ENCODE measurements at places on chromosomes 6 and 20.

- no peak for DNase-seq
Observed at GRCh38 chr6:119482850-119483285, 133.3 kb upstream of the MAN1A1 start.

DNA sequence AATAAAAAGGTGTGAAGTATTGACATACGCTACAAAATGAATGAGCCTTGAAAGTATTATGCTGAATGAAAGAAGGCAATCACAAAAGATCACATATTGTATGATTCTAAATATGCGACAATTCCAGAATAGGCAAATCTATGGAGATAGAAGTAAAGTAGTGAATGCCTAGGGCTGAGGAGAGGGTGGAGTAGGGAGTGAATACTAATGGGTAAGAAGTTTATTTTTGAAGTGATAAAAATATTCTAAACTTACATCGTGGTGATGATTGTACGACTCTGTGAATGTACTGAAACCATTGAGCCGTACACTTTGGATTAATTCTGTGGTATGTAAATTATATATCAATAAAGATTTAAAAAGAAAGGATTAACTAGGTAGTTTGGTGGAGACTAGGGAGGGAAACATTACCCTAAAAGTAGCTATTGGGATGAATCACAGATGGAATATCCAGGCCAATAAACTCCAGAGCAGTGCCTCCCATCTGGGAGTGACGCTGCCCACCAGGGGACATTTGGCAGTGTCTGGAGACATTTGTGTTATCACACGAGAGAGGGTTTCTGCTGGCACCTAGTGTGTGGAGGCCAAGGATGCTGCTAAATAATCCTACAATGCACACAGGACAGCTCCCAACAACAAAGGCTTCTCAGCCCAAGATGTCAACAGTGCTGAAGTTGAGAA lies 214.2 kb upstream of the PCSK2 start:
- DNase-seq, result no peak

- no peak for DNase-seq
Observed at GRCh38 chr20:24610341-24611115, 141.1 kb downstream of the SYNDIG1 start.

GRCh38 chr20:63509088-63509564 lies 10.2 kb upstream of the EEF1A2 start:
- no peak for DNase-seq

DNA sequence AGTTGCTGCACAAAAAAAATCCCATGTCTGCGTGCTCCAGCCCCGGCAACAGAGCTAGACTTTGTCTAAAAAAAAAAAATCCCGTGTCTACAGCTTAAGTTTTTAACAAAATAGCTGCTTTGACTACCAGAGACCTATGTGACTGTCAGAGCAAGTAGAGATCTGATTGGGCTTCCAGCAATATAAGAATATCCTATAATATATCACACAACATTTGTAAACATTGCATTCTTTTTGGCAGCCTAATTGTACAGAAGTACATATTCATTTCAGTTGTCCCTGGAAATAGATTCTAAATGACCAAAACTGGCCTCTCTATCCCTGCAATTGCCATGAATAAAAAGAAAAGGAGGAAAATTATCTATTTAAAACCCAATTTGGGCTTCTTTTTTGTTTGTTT lies 139.5 kb upstream of the RNF217 start:
- DNase-seq, result no peak

DNA sequence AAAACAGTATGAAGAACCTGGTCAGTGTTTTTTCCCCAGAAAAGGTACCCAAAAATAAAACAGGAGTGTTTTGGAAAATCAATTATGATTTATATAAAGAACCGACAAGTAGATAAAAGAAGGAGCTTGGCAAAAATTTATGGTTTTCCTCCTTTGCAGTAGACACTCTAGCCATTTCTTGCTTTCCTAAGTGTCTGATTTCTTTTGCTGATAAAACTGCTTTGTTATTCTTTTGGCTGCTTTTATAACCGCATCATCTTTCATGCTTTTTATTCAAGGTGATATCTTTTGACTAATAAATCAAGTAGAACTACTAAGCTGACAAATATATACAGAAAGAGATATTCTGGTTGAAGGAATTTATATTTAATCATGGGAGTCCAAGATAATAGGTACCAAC lies 16.6 kb downstream of the ATG5 start:
- DNase-seq, result no peak

- DNase-seq, result no peak
Observed at GRCh38 chr6:46138281-46138680, 8.5 kb downstream of the ENPP4 start.

DNA sequence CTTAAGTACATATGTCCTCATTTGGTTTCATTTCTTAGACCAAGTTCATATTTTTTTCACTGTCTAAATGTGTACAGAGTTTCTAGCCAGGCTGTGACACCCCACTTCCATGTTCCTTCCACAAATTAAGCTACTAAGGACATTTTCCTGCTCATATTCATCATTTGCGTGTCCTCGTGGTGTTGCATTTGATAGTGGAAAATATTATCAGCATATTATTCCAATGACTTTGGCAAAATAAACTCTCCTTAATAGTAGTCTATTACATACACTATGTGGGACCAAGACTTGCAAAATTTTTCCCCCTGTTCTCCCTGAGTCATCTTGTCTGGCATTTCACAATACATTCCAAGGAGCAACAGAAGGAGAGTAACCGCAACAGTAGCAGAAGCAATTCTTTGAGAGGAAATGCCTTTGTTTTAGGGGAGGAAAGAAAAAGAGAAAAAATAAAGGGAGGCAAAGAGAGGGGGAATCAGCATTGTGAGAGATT lies 599.2 kb downstream of the COL12A1 start:
- no peak for DNase-seq

GRCh38 chr20:53175135-53175780 lies 203.1 kb downstream of the TSHZ2 start:
- no peak for DNase-seq

DNA sequence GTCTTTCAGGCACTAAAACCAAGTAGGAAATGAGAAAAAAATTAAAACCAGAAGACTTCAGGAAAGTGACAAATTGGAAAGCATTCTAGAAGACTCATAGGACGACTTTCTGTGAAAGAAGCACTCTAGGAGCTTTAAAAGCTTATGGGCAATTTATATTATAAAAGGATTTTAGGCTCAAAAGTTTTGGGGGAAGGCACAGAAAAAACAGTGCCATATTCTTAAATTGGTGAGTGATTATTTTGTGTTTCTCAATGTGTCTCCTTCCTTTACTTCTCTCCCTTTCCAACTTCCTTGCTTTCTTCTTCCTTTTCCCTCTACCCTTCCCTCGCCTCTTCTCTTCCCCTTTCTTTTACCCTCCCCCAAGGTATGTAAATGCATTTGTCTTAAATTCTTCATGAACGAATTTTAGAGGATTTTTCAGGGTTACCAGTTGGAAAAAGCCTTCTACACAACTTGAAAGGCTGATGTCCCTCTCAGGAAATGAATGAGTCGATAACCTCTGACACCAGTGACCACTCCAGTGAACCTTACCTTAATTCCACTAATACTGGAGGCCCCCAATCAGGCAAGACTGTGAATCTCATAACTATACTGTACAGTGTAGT lies 2.6 kb upstream of the LIN28B start:
- no peak for DNase-seq

DNA sequence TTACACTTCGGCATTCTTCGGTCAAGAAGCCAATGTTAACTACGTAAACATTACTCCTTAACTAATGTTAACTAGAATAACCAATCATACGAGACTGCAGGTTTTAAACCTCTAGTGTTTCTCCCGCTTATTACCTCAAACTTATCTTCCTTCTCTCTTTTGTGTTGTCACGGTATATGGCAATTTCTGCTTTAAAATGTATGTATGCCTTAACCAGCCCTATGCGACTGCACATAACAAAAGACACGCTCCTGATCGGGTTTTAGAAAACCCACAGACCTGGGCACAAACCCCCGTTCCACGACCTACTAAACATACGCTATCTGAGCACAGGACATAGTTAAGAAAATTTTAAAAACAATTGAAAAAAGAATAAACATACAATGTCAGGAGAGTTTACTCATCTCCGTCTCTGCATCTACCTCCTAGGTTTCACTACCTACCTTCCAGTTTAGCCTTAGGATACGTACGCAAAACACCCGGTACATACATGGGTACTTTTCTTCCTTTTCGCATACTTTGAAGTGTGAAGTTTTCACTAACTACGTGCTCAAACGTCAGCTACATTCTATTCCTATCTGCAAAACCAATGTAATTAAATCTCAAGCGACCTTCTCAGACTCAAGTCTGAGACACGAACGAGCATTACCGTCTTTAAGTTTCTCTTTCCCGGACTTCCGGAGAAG lies 1.1 kb downstream of the CD164 start:
- no peak for DNase-seq

GRCh38 chr6:22906091-22906549 lies 336.8 kb downstream of the HDGFL1 start:
- DNase-seq, result no peak

- no peak for DNase-seq
Observed at GRCh38 chr6:168711049-168711640, 270.2 kb downstream of the SMOC2 start.

- DNase-seq, result no peak
Observed at GRCh38 chr6:101907356-101908217, 514.1 kb downstream of the GRIK2 start.

- no peak for DNase-seq
Observed at GRCh38 chr20:55667955-55668354, 337.4 kb downstream of the CBLN4 start.

DNA sequence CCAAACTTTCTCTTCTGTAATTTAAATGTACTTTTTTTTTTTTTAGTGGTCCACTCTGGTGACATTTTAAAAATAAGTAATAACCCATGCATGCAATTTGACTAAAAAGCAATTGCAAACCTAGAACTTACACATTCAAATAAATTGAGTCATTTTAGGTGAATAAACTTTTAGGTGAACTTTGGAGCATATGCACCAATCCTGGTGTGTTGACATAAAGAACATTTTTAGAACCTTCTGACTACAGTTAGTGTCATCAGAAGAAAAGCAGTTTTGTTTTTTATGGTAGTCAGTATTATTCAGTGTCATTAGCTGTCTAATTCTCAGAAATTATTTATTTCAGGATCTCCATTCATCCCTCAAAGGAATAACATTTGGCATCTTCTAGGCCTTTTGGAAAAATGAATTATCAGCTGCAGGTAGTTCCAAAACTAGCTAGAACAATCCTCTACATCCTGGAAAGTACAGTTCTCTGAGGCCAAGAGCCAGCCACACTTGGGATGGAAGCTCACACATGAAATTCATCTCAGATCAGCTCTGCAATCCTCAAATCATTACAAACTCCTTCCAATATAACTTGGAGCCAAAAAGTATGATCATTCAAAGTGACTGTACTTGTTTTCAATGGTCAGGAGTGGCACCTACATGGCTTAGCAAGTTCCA lies 38.5 kb upstream of the SIM1 start:
- DNase-seq, result no peak

DNA sequence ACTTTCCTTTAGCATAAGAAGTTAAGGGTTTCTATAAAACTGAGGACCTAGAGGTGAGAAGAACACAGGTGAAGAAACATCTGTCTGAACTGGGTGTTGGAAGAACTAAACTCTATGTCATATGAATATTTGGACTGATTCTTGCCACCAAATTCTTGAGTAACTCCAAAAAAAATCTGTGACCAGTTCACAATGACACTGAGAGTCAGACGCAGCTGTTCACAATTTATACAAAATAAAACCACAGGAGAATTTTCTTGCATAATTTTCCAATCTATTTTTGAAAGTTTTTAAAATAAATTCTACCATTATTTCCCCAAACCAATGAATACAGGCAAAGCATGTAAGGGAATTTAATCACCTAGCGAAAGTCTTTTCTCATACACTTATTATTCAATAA lies 148.1 kb upstream of the TCF21 start:
- DNase-seq, result no peak

- no peak for DNase-seq
Observed at GRCh38 chr20:2874456-2874855, 1.2 kb downstream of the PTPRA start.

GRCh38 chr6:143515061-143515760 lies 3.7 kb upstream of the FUCA2 start:
- no peak for DNase-seq

- DNase-seq, result no peak
Observed at GRCh38 chr6:3882866-3883265, 33.7 kb downstream of the FAM50B start.

DNA sequence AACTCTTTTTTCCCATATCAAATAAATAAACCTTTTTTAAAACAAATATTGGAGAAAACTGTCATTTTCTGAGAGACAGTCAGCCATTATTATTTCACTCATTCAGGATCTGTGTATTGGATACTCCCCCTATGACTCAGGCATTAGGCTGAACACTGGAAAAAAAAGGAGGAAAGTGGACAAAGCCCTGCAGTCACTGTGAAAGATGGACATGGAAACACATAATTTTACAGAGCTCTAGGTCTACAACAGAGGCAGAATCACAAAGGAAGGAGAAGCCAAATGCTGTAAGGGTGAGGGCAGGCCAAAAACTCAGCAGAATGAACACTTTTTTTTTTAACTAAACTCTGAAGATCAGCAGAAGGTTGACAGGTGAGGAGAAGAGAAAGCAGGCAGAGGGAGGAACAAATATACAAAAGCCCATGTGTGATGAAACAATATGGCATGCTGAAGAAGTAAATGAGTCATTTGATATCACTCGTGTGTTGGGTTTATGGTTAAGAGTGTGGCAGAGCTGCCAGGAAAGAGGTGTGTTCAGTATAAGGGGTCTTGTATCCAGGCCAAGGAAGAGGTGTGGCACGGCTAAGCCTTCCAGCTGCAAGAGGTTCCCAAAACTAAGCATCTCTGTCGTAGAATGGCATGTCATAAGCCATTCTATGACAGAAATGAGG lies 39.1 kb downstream of the EPB41L2 start:
- DNase-seq, result no peak

- DNase-seq, result no peak
Observed at GRCh38 chr6:4561773-4562400, 214.3 kb upstream of the CDYL start.

DNA sequence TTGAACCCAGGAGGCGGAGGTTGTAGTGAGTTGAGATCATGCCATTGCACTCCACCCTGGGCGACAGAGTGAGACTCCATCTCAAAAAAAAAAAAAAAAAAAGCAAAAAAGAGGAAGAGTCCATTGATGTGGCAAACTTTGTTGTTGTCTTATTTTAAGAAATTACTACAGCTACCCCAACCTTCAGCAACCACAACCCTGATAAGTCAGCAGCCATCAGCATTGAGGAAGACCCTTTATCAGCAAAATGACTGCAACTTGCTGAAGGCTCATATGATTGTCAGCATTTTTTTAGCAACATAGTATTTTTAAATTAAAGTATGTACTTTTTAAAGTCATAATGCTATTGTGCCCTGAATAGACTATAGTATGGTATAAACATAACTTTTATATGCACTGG lies 48.8 kb downstream of the ZFP64 start:
- DNase-seq, result no peak

DNA sequence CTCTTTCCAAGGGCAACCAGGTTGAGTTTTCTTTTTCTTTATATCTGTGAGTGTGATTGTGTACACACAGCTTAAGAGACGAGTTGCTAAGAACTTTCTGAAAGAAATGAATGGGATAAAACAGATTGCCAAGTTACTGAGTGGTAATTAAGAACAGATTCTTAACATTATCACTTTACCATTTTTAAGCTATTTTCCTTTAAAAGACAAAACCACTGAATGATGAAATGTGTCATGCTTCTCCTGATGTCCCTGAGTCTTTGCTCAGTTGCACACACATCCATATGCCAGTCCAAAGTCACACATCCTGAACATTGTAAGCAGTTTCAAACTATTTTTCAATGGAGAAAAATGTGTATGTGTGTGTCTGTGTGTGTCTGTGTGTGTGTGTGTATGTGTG lies 5.5 kb upstream of the DAAM2 start:
- DNase-seq, result no peak

- no peak for DNase-seq
Observed at GRCh38 chr6:138372711-138373463, 4.8 kb upstream of the SMIM28 start.

GRCh38 chr20:46352370-46352938 lies 44.2 kb upstream of the CDH22 start:
- no peak for DNase-seq

All from CD4-positive, alpha-beta T cell treated with Interleukin-6 at 100 ng/mL for 8 hours (primary cell).